ENCODE measurements at places on chromosomes 7 and 10. TPM values are rescaled to one million over a fixed set of nuclear protein-coding genes. Genes with fewer than 3 reads are reported as not detected.

HPS1 gene
- total RNA-seq = 38.0 TPM

TEX47 gene
- not detected for total RNA-seq

EN2 gene
- total RNA-seq = not detected

GOLGA7B gene
- total RNA-seq = not detected

SUN3 gene
- not detected for total RNA-seq

AKR1C3 gene
- total RNA-seq = 104 TPM

LRRN3 gene
- 3.2 TPM for total RNA-seq

GGCT gene
- 19.8 TPM for total RNA-seq

CDC14C gene
- total RNA-seq = 0.17 TPM

ABCB1 gene
- 10.5 TPM for total RNA-seq
